Kidney (tissue), 22 donors: ENCODE measurements at places on chromosomes 11 and 22. TPM values are rescaled to one million over a fixed set of nuclear protein-coding genes. Genes with fewer than 3 reads are reported as not detected.

PNPLA5 gene
- not detected for total RNA-seq

OLFML1 gene
- 7.6 TPM for total RNA-seq

NXPE1 gene
- 0.25 TPM for total RNA-seq

EMID1 gene
- 9.6 TPM for total RNA-seq

OR51E2 gene
- 1.2 TPM for total RNA-seq

CSKMT gene
- total RNA-seq, result 12.1 TPM

EEF1G gene
- total RNA-seq, result 1,136 TPM

C1QTNF6 gene
- 8.0 TPM for total RNA-seq

NLRP6 gene
- 1.6 TPM for total RNA-seq

GRCh38 chr11:8094656-8095055 lies 13.6 kb downstream of the TUB start:
- DNase-seq, result no peak

DNA sequence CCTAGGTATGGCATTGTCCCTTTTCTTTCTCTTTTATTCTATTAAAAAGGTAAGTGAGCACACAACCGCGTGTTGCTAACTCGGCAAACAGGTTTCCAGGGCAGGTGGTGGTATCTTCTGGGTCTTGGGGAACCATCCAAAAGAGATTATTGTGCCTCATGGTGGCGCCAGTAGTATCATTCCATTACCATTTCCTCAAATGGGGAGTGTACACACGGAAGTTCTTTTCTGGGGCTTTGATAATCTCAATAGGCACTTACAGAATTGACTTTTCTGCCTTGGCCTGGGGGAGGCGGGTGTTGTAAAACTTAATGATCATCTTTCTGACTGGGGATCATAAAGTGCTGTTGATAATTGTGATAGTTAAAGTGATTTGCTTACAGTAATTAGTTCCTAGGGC lies 234.1 kb downstream of the KIRREL3 start:
- DNase-seq, result no peak

GRCh38 chr11:120334894-120335462 lies 1.2 kb upstream of the ARHGEF12 start:
- DNase-seq, result peak; percentile 73

- no peak for DNase-seq
Measured at GRCh38 chr11:105821372-105821771, 200.7 kb downstream of the MSANTD4 start.

DNA sequence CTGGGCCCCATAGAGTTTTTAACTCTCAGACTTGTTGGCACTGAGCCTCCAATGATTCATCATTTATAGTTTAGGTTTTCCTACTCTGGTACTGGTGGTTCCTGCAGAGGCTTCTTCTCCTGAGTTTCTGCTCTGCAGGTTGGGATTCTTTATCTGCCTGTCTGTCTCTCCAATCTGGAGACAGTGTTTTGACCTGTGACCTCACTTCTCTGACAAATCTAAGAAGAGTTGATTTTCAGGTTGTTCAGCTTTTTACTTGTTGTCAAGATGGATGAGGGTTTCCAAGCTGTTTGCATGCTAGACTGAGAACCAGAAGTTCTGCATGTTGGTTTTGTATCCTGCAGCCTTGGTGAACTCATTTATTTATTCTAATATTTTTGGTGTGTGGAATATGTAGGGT lies 63.9 kb downstream of the JAM3 start:
- no peak for DNase-seq

- DNase-seq, result no peak
Measured at GRCh38 chr22:46361826-46362202, 26.3 kb downstream of the TRMU start.

- DNase-seq, result no peak
Measured at GRCh38 chr11:45058647-45058950, 87.8 kb upstream of the PRDM11 start.

- DNase-seq, result no peak
Measured at GRCh38 chr11:59562292-59562691, 51.0 kb downstream of the OR4D9 start.

GRCh38 chr11:46064221-46064620 lies 57.0 kb downstream of the PHF21A start:
- DNase-seq, result no peak

DNA sequence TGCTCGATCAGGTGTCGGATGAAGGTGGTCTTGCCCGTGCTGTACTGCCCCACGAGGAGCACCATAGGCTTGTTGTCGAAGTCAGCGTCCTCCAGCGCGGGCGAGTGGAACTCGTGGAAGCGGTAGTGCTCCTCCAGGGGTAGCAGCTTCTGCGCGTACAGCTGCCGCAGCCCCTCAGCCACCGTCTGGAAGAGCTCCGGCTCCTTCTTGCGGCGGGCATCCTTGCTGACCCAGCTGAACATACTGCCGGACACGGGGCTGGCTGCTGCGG lies 263 bp downstream of the EHD1 start:
- DNase-seq, result no peak

DNA sequence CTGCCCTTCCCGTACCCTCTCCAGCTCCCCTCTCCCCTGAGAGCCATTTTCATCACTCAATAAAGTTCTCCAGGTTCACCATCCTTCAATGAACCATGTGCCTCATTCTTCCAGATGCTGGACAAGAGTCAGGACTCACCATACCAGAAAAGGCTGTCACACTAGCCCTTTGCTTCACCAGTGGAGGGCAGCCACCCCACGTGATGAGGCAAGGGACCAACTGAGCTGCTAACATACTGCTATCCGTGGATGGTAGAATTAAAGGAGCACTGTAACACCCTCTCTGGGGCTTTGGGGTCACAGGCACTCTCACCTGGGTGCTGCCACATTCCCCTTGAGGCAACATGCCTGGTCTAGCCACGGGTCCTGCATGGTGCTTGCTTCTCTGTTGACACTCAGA lies 13.1 kb upstream of the OR5I1 start:
- no peak for DNase-seq
